ENCODE measurements at places on chromosomes 12 and 14. TPM values are rescaled to one million over a fixed set of nuclear protein-coding genes. Genes with fewer than 3 reads are reported as not detected.

Gene TAS2R9
- not detected for total RNA-seq

Gene OR4E2
- total RNA-seq = not detected

Gene TSPAN11
- 5.7 TPM for total RNA-seq

GRCh38 chr12:92747151-92747550 is 44.4 kb downstream of the PLEKHG7 start:
- no peak for DNase-seq

GRCh38 chr14:20179880-20180279 is 10.8 kb upstream of the OR11G2 start:
- DNase-seq = no peak

- no peak for DNase-seq
Measured at GRCh38 chr14:68846466-68846865, 53.6 kb upstream of the ZFP36L1 start.

GRCh38 chr12:124302807-124303578 is 8.1 kb downstream of the RFLNA start:
- DNase-seq = no peak

DNA sequence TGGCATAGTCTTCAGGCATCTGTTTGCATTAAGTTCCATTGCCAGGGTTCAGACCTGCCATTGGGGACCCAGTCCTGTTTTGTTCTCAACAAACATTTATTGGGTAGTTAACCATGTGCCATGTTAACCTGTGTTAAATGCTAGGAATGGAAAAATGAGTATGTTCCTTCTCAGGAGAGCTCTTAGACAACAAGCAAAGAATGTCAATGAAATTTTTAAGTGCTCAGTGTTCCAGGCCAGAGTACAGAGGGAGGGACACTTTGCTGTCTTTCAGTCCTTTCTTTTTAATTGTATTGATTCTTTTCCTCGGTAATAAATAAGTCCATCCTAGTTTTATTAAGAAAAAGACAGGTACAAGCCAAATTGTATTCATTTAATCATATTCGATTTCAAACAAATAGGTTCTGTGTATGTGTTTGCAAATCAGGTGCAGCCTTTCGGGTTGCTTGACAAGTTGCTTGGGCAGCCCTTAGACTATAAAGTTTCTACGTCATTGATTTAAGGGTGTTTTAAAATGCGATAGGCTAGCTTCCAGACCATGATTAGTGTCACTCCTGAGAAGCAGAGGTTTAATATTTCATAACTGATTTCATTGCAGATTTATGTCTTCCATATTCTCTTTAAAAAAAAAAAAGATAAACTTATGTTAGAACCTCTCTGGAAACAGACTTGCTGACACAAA is 123.1 kb downstream of the DERA start:
- DNase-seq = no peak

- no peak for DNase-seq
Measured at GRCh38 chr14:55537782-55538181, 42.2 kb upstream of the KTN1 start.

DNA sequence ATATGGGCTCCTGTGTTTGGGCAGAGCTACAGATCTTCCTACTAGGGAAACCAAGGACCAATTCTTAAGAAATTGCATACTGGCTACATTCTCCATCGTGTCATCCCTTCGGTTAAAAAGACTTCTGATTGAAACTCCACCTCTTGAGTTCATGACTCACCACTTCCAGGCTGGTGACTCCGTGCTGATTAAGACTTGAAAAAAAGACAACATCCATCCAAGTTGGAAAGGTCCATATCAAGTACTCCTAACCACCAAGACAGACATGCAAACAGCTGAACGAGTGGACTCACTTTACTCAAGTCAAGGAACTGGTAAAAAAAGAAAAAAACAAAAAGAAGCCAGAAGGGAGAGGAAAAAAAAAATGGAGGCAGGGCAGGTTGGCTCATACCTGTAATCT is 63.4 kb downstream of the APOBEC1 start:
- DNase-seq = peak; percentile 52

GRCh38 chr12:119314290-119314689 is 20.2 kb upstream of the CCDC60 start:
- DNase-seq = no peak

DNA sequence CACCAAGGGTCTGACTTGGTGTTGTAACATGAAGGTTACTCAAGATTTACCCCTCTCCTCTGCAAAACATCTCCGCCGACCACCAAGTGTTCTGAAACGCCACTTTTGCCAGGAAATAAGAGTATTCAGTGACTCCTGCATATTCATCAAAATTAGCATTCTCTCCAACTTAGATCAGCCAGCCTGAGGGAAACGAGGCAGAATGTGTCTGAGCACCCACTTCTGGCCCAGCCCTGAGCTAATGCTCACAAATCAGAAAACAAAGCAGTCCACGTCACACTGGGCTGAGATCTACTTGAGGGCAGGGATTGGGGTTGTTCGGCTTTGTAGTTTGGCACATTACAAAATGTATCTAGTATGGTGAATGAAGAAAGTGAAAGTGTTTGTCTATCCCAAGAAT is 64.3 kb downstream of the TBX5 start:
- no peak for DNase-seq

GRCh38 chr12:42689699-42690098 is 100.2 kb upstream of the PRICKLE1 start:
- DNase-seq = no peak

DNA sequence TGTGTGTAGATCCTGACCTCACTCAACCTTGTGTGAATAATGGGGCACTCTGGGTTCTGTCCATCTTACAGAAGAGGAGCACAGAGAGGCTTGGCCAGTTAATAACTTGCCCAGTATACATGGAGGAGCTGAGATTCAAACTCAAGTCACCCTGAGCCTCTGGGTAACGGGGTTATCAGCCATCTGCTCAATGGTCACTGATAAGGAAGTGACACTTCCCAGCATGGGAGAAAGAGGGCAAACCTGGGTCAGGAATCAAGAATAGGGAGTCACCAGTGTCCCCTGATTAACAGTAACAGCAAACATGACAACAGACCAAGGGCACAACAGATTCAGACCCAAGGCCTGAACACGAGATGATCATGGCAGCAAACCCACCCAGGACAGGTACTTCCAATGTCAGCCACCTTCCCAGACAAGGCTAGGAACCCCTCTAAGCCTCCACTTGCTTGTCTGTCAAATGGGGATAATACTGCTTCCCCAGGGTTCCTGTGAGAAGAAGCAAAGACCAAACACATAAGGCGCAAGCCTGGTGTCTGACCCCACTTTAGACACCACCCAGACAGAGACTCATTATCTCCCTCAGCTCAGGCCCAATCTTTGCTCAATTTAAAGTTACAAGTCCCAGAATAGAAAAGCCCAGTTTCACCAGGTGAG is 3.6 kb downstream of the CCDC85C start:
- DNase-seq = no peak

GRCh38 chr12:104439137-104439536 is 17.6 kb upstream of the CHST11 start:
- DNase-seq = no peak

DNA sequence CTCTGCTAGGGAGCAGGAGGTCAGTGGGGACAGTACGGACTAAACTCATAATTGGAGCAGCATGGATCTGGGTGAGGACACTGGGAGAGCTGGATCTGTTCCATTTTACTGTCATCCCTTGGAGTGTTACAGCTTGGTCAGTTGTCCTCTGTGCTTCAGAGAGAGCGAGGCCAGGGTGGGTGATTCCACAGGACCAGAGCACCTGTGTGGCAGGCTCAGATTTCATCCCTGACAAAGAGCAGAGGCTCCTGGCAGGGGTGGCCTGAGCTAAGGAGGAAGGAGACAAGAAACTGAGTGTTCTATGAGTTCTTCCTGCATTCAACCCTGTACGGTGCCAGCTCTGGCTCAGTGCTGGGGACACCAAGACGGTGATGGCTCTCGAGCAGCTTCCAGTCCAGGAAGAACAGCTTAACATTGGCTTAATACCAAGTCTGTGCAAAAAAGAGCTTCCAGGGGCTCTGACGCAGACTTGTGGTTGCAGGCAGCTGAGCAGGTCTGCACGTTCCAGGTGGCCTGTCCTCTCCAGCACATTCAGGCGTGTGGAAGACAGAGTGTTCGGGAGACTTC is 8.4 kb upstream of the PGF start:
- peak; percentile 77 for DNase-seq

DNA sequence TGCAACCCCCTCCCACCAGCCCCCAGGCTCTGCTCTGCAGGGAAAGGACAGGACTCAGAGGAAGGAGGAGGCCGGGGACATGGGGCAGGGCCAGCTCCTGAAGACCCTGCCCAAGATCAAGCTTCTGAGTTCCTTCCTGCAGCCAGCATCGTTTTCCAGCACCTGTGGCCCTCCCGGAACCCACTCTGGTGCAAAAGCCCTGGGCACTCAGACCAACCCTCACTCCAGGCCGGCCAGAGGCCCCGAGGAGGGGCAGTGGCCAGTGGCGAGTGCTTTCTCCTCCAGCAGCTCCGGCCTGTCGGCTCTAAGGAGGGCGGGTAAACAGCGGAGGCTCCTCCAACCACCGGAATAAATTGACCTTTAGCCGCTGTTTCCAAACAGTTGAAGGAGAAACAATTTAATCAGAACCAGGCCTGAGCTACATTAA is 10.8 kb downstream of the TMEM179 start:
- DNase-seq = no peak

DNA sequence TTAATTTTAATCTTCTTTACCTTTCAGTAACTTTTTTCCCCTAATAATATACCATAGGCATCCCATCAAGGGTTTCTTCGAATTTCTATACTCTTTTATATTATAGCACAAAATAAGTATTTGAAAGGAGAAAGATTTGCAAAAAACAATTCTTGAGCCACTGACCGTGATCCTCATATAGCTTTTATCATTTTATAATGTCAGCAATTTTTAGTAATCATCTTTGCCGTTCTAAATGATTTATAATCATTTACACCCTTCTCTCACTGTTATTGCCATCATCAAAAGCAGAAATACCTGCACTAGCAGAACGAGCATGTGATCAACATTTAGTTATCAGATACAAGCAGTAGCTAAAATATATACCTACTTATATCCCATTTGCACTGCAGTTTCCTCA is 16.9 kb downstream of the PTPRQ start:
- no peak for DNase-seq

DNA sequence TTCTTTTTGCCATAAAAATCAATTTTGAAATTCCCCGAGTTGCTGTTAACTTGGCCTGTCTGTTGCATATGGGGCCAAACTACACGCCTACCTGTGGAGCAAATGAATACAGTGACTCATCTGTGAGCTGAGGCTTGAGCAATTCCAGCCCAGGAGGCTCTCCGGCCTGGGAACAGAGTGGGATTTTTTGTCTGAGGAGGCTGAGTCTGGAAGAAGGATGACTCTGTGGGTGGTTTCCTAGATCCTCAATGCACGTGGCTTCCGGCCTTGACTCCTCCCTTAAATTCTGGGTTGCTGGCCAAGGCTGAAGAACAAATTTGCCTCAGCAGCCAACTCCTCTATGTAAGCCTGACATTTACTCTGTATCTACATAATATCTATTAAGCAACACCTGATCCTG is 124.1 kb downstream of the SSPN start:
- peak; percentile 97 for DNase-seq

DNA sequence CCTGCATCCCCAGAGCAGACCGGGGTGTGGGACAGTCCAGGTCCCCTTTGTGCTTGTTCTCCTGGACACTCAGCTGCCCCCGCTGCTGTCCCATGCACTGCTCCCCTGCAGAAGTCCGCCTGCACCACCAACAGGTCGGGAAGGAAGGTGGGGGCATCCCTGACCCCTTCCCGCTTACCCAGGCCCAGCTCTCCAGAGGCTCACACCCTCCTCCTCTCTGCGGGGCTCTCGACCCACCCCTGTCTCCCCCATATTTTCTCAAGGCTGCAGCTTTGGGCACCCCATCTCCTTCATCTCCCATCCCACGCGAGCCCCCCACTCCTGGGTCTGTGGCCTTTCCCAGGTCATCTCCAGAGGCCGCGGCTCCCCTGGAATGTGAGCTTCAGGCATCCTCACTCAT is 9.4 kb downstream of the ZBTB42 start:
- no peak for DNase-seq

DNA sequence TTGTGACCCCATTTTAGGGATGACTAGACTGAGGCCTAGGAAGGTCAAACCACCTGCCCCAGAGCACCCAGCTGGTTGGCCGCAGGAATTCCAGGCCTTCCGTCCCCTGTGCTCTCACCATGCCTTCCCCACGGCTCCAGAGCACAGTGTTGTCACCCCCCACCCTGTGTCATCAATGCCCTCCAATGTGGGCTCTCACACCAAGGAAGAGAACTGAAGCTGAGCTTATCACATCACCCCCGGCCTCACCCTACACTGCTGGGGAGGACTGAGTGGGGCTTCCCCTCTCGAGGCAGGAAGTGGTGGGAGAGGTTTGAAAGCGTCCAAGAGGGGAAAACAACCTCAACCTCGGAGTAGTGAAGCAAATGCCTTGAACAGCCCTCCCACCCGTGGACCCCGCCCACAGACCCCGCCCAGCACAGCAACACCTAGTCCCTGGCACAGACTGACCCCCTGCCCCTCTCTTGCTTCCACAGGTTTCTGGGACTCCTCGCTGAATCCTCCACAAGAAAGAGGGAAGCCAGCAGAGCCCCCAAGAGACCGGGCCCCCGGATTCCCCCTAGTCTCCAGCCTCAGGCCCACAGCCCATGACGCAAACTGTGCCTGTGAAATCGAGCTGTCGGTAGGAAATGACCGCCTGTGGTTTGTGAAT is 97.2 kb downstream of the LGMN start:
- DNase-seq = no peak

DNA sequence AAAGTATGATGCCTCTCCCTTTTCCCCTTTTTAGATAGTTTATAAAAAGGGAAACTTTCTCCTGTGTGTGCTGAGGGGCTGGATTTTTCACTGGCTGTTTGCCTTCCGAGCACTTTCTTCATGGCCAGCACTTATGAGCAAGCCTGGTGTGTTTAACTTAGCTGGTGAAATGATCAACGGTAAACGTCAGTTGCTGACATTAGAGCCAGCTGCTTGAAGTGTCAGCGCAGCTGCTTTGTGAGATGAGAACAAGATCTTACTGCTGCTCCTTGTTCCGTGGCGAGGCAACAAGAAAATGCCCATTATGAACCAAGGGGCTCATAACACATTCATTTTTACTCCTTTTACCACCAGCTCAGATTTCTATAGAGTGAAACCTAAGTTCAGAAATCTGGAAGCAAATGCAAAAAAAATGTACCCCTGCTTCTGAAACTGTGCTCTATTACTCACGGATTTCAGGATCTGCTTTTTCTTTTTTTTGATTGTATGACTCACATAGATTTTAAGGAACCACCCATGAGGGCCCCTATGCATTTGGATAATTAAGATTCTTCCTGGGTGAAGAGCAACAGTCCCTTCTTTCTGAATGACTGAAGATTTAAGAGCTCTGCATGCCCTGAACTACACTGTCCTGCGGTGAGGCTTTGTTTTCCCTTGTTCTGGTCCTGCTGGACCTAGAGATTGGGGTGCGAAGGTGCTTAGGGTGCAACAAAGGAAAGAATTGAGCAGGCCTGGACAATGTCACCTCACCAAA is 74.3 kb upstream of the CPM start:
- no peak for DNase-seq

- no peak for DNase-seq
Measured at GRCh38 chr14:24032727-24033418, 18.9 kb upstream of the CARMIL3 start.

- DNase-seq = no peak
Measured at GRCh38 chr12:81294325-81295190, 216.7 kb downstream of the ACSS3 start.
